ENCODE measurements at places on chromosomes 12 and 14.

- DNase-seq: no peak
Measured at GRCh38 chr14:38901791-38902190, 201.2 kb downstream of the SEC23A start.

GRCh38 chr12:124677552-124678356 is 110.3 kb upstream of the NCOR2 start:
- DNase-seq: no peak

DNA sequence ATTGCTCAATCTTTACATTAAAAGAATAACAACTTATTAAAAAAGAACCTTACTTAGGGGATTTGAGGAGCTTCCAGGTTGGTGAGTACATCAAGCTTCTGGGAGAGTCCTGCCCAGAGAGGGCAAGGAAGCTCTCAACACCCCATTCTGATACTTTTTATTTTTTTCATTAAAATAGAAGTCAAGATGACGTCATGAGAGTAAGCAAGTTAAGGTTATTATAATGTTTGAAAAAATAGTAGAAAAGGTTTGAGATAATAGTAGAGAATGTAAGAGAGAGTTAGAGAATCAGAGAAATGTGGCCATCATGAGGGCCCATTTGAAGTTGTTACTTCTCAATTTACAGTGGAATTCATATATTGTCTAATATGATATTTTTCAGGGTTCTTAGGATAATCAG is 221.0 kb upstream of the SLC16A7 start:
- DNase-seq: no peak

- DNase-seq: no peak
Measured at GRCh38 chr12:7833831-7834230, 38.9 kb downstream of the SLC2A14 start.

GRCh38 chr12:123942911-123943648 is 29.6 kb downstream of the CCDC92 start:
- DNase-seq: peak; percentile 55
